SW 1271 (cell line): ENCODE measurements at places on chromosomes 12 and 14.

- DNase-seq: no peak
Measured at GRCh38 chr12:99436584-99436983, 211.0 kb upstream of the GARIN6 start.

GRCh38 chr14:67852926-67853604, 33.5 kb downstream of the RAD51B start:
- no peak for DNase-seq

DNA sequence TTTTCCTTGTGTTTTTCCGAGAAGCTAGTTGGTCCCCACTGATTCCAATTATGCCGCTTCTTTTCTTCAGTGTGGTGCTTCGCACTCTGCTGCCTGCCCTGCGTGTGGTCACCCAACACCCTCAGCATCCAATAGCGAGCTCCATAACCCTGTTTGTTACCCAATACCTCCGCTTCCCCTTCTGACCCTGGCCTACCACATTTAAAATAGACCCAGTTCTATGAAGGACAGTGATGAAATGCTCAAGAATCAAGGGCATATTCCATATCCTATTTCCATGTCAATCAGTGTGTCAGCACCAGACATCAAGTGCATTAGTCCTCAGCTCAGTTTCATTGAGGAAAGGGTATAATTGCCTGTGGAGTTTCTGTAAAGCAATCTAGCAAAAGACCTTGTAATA, 9.5 kb downstream of the NDRG2 start:
- DNase-seq: no peak

GRCh38 chr12:1310653-1311052, 283.7 kb downstream of the FBXL14 start:
- no peak for DNase-seq

GRCh38 chr12:64088431-64089349, 133.4 kb downstream of the KICS2 start:
- DNase-seq: peak; percentile 98

DNA sequence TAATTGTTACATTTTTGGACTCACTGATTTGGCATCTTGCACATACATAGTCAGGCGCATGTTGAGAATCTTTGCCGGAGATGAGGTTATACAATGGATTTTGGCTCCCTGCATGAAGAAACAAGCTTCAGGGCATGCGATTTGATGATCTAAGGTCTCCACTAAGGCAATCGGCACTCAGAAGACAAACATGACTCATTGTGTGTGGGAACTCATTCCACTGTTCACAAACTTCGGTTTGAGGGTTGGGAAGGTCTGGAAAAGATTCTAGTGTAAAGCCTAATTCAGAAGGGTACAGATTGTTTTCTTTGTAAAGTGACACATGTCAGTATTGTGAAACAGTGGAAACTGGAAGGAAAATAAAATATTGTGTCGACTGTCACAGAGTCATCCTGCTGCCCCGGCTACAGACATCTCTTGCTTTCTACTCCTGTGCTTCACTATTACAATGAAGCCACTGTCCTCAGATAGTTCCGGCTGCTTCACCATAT, 192.6 kb upstream of the HMGA2 start:
- peak; percentile 94 for DNase-seq

- no peak for DNase-seq
Measured at GRCh38 chr14:95281560-95282176, 38.0 kb downstream of the CLMN start.
